ENCODE measurements at places on chromosomes 12 and 14. TPM values are rescaled to one million over a fixed set of nuclear protein-coding genes. Genes with fewer than 3 reads are reported as not detected.

- H3K36me3 ChIP-seq, result no peaks in the 10 kb centered on the region
- DNase-seq, result no peak
- no peak overlapping the region for H3K27ac ChIP-seq
- no peak overlapping the region for H3K4me3 ChIP-seq
Observed at GRCh38 chr14:44756554-44756953, 205.2 kb downstream of the KLHL28 start.

Gene FGF23
- not detected for total RNA-seq

Gene PRR4
- total RNA-seq, result 3.0 TPM

GRCh38 chr14:22982477-22983245, at the start of gene AJUBA:
Gene AJUBA (minus strand): TSS chr14:22982551. CDS start chr14:22982266, 285 bp downstream.
- H3K27me3 ChIP-seq, result no peaks in the 10 kb centered on the region
- peak within 1 kb of the TSS; percentile 65 for H3K4me3 ChIP-seq
- no peaks in the 10 kb centered on the region for H3K36me3 ChIP-seq
- DNase-seq, result peak; percentile 93

DNA sequence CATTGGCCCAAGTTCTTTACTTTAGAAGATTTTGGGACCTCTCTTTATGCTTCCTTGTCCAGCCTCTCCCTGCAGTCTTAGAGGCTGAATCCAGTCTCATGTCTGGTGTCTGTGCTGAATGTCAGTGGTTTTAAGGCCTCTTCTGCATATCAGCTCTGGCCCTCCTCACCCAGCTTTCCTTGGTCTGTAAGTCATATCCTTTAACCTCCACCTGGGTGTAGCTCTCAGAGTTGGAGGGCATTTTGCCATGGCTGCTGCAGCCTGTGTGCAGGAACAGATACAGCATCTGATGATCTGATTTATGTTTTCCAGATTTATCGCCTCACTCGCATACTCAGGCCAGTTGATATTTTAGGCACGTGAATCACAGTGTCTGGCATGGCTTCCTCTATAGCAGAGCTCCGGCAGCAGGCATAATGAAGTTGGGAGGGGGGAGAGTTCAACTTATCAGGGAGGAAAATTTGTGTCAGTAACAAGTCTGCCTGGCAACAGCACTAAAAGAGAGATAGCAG, 335.0 kb downstream of the PCNX1 start:
- DNase-seq, result peak; percentile 76
- H3K4me1 ChIP-seq, result peaks cover 6% of the 10 kb centered on the region
- no peak overlapping the region for H3K4me3 ChIP-seq
- peak overlapping the region; percentile 53 for H3K27ac ChIP-seq

Gene PLA2G1B
- not detected for total RNA-seq

DNA sequence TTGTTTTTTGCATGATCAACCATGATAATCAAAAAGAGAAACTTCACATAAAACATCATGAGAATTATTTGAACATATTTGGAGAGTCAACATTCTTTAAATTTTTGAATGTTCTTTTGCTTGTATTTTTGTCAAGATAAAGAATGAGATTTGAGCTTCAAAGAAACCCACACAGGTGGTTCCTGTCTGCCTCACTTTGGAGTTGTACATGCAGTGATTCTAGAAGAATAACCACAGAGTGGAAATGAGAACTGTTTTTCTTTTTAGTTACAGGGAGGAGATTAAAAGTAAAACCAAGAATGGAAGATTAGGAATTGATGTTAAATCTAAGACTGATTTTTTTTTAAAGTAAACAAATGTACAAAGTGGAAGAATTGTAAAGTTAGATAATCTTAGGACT, 2.3 kb upstream of the ZNF705A start:
- no peak overlapping the region for H3K27ac ChIP-seq
- DNase-seq, result no peak
- no peak overlapping the region for H3K4me3 ChIP-seq
- H3K27me3 ChIP-seq, result no peaks in the 10 kb centered on the region

DNA sequence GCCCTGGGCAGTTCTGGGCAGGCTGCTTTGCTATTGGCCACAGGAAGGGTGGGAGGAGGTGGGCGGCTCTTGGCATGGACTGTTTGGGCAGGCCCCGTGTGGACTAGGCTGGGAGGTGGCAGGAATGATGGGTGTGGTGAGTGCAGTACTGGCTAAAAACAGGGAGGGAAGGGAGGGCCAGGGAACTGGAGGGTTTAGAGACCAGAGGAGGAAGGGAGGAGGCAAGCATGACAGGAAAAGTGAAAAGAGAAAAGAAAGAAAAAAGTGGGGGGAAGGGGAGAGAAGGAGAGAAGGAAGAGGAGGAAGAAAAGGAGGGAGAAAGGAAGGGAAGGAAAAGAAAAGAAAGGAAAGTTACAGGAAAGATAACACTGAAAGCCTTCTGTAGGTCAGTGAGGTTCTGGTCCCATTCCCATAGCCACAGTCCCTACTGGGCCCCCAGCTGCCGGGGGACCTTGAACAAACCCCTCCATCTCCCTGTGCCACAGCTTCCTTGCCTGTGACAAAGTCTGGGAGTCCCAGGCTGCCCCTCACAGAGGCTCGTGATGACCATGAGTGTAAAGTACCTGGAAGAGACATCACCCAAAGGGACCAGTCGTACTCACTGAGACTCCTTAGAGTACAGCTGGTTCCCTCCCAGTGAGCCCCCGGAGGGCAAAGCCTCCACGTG, 1.1 kb upstream of the C14orf132 start:
- H3K4me1 ChIP-seq, result no peaks in the 10 kb centered on the region
- peak; percentile 51 for DNase-seq
- no peak overlapping the region for H3K4me3 ChIP-seq

Gene MANSC4
- total RNA-seq, result not detected

DNA sequence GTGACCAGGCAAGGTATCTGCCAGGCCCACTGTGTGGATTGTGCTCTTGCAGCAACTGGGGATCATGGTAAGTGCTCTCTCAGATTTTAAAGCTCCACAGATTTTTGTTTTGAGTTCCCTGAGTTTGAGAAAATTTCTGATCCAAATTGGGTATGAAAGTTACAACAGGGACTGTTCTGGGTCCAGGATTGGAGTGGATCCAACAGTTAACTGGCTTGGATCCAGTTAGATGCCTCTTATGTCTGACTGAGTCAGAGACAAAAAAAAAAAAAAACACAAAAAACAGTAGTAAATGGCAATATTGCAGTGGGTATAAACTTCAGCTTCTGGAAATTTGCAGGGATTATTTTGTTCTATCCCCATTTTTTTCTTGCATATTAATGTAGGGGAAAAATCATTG, 598.8 kb downstream of the C12orf50 start:
- H3K4me3 ChIP-seq, result no peak overlapping the region
- H3K27ac ChIP-seq, result no peak overlapping the region
- H3K4me1 ChIP-seq, result no peaks in the 10 kb centered on the region
- no peaks in the 10 kb centered on the region for H3K27me3 ChIP-seq
- no peaks in the 10 kb centered on the region for H3K36me3 ChIP-seq
